ENCODE measurements at places on chromosomes 12 and 14.
A peak's percentile ranks its signal among the peaks of the same experiment; 100 is the strongest.

- DNase-seq = no peak
These were observed 15.3 kb upstream of the PELI2 start for GRCh38 chr14:56102941-56103340.

DNA sequence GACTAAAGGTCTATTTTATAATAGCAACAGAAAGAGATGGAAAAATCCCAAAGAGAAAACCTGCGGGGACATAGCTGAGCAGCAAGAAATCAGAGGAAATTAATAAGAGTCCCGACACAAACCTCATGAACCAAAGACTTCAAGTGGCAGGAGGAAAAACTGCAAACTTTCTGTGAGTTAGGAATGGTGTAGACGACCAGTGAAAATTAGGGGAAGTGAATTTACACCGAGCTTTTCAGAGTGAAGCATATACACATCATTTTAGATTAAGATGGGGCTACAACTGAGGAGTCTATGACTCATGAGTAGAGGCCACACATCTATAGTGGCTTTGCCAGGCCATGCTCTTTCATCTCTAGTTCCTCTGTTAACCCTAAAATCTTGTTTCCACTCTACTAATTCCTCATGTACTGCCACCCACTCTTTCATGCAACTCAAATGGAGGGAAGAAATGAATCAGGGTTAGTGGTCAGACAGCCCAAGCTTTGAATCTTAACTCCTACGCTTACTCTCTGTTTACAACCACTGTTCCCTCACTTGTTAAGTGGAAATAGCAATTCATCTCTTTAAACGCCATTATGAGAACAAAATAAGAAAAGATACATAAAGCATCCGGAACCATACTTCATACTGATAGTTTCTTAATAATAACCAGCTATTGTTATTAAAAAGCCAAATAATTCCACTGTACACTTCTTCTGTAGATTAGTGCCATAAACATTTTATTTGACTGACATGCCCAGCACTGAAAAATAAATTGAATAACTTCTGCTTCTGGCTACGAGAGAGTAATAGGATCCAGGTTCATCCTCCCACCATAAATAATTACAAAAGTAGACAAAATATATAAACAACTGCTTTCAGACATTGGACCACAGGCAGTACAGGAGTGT lies 219.3 kb downstream of the RMST start:
- DNase-seq = no peak

DNA sequence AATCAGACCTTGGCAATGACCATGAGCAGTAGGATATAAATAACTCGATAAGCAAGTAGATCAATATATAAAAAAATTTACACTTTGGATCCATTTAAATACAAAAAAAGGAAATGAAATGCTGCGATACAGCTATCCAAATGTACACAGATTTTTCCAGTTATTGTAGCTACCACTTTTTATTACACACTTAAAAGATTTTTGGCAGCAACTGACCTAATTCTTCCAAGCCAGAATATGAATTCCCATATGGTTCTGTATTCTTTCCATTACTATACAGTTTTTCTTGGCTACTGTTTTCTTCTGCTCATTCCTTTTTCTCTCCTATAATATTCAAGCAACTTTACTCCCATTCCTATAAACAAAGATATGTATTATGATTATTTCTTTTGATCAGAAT lies 52.2 kb downstream of the TMTC1 start:
- no peak for DNase-seq

- DNase-seq = no peak
These were observed 52.9 kb downstream of the PPP4R4 start for GRCh38 chr14:94227029-94227428.

GRCh38 chr12:6352193-6353173 lies 10.6 kb upstream of the TNFRSF1A start:
- no peak for DNase-seq

GRCh38 chr14:23006188-23006534 lies 3.8 kb downstream of the C14orf93 start:
- no peak for DNase-seq

DNA sequence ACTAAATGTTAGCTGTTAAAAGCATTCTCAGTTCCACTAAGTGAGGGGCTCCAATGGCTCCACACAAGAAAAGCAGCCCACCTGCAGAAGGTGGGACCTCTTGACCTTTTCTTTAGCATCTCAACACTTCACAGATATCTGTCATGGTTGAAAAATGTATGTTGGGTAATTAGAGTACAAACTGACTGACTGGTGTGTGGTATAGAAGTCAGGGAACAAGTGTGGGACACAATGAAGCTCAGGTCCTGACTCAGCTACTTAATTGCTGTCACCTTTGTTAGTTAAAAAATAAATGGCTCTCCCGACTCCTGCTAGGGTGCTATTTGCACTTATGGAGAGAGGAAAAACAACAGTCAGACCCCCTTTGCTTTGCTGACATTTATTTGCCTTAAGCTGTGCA lies 299.0 kb downstream of the TTC6 start:
- DNase-seq = no peak

DNA sequence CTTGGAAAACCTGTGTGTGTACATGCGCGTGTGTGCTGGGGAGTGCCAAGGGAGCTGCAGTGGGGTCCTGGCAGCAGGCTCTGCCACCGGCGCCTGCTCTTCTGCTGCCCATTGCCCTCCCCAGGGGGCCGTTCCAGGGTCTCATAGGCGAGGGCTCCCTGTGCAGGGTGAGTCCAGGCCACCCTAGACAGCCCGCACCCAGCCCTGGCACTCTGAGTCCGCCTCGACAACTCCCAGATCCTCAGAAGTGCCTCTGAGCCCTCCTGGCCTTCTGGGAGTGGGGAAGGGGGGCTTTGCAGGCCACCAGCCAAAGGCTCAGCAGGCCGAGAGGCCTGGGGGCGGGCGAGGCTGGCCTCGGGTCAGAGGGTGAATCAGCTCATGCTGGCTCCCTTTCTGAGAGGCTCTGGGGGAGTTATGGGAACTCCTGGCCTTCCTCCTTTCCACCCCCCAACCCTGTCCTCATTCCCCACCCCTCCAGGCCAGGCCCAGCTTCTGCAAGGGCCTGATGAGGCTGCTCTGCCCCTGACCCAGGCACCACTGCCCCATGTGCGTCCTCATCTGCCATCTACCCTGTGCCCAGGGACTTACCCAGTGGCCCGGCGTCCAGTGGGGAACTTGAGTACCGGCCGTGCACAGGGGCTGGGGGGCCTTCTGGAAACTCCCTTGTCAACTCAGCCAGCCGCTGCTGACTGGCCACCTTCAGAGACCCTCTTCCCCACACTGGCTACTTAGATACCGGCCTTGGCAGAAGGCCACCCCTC lies 2.1 kb upstream of the TEDC1 start:
- DNase-seq = no peak

- no peak for DNase-seq
These were observed 9.5 kb downstream of the OAS1 start for GRCh38 chr12:112916270-112916669.

GRCh38 chr12:80187660-80188090 lies 88.3 kb downstream of the OTOGL start:
- no peak for DNase-seq

- no peak for DNase-seq
These were observed 12.2 kb upstream of the CALCOCO1 start for GRCh38 chr12:53739214-53740129.

DNA sequence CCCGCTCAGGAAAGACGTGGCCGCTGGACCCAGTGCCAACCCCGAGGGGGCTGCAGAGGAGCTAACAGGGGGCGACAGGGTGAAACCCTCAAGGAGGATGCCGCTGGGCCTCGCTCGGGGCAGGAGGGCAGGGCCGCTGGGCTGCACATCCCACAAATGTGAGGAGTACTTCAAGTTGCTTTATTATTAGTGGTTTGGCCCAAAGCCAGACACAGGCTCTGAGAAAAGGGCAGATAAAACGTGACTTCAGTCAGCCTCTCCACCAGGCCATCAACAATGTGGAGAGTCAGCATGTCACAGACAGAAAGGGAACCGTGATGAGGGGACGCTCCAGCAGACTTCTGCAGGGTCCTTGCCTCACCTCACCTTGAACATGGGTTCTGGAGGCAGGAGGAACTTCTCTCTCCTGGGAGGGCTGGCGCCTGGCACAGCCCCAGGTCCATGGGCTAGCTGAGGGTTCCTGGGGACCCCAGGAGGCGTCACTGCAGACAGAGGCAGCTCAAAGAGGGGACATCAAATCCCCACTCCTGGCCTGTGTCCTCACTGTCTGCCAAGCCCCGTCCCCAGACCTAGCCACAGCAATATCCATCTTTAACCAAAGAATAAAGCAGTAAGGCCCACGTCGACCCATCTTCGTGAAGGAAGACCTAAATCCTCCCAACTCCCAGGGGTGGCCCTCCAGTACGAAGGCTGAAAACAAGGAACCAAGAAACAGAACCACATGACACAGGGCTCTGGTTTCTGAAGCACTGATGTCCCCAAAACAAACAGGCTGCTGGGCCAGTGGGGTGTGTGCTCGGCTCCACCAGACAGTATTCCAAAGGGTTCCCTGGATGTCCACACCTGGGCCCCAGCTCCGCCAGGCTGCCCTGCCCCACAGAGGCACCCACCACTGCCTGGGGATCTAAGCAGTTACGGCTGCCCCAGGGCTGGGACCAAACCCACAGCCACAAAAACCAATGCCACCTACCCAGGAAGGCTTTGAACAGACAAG lies 35.1 kb downstream of the CCDC85C start:
- peak; percentile 26 for DNase-seq

- DNase-seq = no peak
These were observed 470.9 kb upstream of the STXBP6 start for GRCh38 chr14:25520821-25521220.

DNA sequence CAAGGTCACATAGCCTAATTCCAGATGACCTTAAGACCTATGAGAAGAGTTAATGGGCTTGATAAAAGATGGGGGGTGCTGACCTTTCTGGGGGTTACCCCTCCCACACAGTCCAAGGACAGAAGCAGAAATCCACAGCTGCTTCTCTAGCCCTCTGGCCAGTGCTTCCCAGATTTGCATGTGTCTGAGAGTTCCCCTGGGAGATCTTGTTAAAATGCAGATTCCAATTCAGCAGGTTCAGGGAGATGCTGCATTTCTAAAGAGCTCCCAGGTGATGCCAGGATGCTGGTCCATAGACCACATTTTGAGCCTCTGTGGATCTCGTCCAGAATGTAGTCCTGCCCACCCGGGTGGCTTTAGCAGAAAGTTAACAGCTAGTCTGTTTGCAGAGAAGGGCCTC lies 82.1 kb downstream of the WSCD2 start:
- DNase-seq = no peak

DNA sequence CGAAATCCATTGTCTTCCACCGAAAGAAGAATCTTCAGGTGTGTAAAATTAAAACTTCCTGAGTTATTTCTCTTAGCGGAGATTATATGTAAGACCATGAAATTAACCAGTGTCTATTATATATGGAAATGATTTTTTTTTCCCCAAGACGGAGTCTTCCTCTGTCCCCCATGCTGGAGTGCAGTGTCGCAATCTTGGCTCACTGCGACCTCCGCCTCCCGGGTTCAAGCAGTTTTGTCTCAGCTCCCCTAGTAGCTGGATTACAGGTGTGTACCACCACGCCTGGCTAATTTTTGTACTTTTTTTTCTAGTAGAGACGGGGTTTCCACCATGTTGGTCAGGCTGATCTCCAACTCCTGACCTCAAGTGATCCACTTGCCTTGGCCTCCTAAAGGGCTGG lies 2.8 kb downstream of the RAN start:
- DNase-seq = no peak

GRCh38 chr12:106145539-106146447 lies 7.0 kb upstream of the NUAK1 start:
- DNase-seq = no peak

GRCh38 chr12:52861511-52861910 lies 12.7 kb upstream of the KRT78 start:
- DNase-seq = no peak

DNA sequence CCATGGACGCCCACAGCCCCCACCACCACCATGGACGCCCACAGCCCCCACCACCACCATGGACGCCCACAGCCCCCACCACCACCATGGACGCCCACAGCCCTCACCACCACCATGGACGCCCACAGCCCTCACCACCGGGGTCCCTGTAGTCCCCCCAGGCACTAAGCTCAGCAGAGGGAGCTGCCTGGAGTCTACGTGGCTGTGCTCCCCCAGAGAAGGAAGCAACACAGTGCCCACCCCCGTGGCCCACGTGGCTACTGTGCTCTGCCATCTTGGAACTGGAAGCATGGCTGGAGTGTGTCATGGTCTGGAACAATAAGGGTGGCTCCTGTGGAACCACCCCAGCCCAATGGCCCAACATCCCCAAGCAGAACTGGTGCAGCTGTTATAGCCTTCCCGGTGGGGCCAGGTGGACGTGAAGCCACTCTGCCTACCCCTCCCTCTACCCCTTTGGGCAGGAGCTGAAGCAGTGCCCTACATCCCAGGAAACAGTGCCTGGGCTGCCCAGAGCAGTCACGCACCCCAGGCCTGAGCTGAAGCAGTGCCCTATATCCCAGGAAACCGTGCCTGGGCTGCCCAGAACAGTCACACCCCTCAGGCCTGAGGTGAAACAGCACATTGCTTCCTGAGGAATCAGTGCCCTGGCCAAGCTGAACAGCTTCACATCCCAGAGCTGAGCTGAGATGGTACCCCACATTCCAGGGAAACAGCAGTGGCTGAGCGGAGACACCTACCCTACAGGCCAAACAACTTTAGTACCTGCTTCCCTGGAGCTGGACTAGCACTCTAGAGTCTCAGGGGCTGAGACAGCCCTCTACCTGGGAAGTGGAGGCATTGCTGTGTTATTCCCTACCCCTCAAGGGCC lies 9.0 kb upstream of the SFSWAP start:
- no peak for DNase-seq

- DNase-seq = no peak
These were observed 52.8 kb upstream of the STXBP6 start for GRCh38 chr14:25102788-25103187.

DNA sequence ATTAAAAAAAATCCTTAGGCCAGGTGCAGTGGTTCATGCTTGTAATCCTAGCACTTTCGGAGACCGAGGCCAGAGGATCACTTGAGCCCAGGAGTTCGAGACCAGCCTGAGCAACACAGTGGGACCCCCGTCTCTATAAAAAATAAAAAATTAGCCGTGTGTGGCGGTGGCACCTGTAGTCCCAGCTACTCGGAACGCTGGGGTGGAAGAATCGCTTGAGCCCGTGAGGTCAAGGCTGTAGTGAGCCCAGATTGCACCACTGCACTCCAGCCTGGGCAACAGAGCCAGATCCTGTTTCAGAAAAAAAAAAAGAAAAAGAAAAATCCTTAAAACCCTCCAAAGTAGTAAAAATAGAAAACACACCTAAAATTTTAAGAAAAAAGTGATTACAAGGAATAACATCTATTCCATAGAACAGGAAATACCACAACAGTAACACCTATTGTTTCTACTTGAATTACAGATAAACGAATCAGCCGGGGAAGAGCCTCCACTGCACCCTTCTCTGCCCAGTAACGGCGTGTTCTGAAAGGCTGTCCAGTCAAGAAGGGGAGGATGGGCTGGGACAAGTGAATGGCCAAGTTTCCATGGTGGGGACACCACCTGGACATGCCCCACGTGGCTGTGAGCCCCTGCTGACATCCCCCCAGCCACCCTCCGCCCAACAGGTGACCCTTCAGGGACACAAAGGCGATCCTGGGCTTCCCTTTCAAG lies 17.8 kb downstream of the POLE start:
- peak; percentile 1 for DNase-seq

GRCh38 chr14:34362641-34363251 lies 99.3 kb downstream of the SPTSSA start:
- no peak for DNase-seq

- DNase-seq = no peak
These were observed 4.2 kb downstream of the RHOF start for GRCh38 chr12:121789233-121789781.

- DNase-seq = peak; percentile 57
These were observed 24.8 kb upstream of the YY1 start for GRCh38 chr14:100213956-100214769.
